SHP77 (cell line): ENCODE measurements at places on chromosomes 2 and 18.
A peak's percentile ranks its signal among the peaks of the same experiment; 100 is the strongest.

- no peak for DNase-seq
Measured at GRCh38 chr18:50751947-50752346, 67.9 kb downstream of the MRO start.

GRCh38 chr2:39356922-39357639 lies 80.0 kb downstream of the MAP4K3 start:
- DNase-seq: no peak

DNA sequence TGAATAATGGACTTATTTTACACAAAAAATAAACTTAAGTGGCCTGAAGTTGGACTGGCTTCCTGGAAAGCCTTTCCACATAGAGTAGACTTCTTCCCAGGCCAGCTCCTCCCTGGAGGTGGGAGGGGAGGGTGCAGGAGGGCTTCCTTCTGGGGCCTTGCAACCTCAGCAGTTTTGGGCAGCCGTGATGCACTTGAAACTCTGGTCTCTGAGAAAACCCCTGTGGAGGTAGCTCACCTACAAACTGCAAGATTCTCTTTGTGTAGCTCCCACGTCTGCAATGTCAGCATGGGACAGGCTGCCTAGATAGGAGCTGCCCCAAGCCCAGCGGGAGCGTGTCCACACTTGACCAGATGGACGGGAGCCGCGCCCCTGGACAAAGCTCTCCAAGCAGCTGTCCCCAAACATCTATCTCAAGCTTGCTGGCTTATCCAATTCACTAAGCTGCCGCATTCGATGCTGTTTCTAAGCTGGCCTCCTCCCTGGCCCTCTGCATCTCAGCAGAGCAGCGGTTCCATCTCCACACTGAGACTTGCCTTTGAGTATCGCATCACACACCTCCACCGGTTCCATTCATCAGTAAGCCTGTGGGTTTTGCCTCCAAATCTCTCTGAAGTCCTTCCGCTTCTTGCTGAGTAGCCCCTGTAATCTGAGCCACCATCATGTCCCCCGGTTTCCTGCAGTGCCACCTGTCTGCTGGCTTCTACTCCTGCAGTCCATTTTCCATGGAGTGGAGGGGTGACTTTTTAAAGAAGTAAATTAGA lies 1.6 kb upstream of the LPIN1 start:
- peak; percentile 65 for DNase-seq

GRCh38 chr18:48569915-48570264 lies 31.1 kb downstream of the CTIF start:
- DNase-seq: no peak

DNA sequence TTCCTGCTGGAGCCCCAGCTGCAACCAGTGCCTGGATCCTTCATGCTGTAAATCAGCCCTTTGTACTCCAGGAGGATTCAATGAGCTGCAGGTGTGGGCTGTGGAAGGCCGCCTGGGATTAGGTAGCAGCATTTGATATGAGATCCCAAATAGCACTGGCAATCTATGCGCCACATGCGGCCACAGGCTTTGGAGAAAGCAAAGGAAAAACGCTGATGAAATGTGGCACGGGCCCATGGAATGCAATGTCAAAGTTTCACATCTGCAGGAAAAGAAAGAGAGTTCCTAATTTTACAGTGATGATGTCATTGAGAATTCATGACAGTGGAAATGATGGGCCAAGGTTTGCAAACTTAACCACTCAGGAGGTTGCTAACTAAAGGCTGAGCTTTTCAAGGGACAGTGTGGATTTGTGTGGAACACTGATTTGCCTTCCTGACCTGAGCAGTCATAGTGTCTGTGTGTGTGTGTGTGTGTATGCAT lies 216.4 kb upstream of the OSR1 start:
- DNase-seq: peak; percentile 41

- no peak for DNase-seq
Measured at GRCh38 chr2:128366713-128367511, 48.2 kb upstream of the HS6ST1 start.

GRCh38 chr2:24704692-24705091 lies 88.5 kb downstream of the PTRHD1 start:
- no peak for DNase-seq

GRCh38 chr2:19723021-19723420 lies 178.8 kb downstream of the TTC32 start:
- DNase-seq: no peak

GRCh38 chr2:231355508-231356465 lies 39.7 kb upstream of the B3GNT7 start:
- DNase-seq: no peak

DNA sequence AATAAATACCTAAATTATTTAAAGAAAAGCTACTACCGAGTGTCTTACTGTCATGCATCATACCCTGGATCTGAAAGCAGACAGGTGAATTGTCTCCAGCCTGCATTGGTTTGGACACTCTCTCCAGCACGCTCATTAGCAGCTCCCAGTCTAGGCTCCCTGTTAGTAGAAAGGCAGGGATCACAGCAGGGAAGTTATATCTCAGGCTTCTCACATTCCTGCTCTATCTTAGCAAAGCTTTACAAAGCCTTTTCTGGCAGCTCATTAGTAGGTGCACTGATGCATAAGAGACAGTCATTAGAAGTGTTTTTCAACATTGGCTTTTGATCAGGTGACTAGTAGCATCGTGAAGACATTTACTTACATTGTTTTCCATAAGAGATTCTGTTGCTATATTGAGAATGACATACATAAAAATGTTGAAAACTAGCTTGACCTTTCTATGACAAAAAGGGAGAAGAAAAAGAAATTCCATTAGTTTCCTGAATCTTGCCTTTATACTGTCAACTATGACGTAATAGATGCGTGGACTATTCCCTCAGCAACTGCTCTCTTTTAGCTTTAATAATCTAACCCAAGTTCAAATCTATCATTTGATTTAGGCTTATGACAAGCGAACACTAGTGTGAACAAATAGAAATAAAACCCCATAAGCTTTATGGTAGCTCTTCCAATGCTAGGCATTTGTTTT lies 408.7 kb upstream of the KCNH7 start:
- no peak for DNase-seq

- no peak for DNase-seq
Measured at GRCh38 chr2:207683879-207684627, 27.4 kb upstream of the CCNYL1 start.

DNA sequence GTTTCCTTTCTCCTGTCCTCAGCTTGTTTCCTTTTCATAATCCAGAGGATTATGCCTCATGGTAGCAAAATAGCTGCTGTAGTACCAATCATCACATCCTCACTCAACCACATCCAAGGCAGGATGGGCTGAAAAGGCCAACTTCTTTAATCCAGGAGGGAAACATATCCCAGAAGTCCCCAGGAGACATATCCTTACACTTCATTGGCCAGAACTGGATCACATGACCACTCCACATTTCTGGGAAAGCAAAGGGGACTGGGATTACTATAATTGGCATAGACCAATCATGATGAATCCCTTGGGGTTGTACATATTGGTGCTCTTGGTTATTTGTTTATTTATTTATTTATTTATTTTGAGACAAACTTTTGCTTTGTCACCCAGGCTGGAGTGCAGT lies 54.0 kb upstream of the LYPD6B start:
- DNase-seq: no peak

DNA sequence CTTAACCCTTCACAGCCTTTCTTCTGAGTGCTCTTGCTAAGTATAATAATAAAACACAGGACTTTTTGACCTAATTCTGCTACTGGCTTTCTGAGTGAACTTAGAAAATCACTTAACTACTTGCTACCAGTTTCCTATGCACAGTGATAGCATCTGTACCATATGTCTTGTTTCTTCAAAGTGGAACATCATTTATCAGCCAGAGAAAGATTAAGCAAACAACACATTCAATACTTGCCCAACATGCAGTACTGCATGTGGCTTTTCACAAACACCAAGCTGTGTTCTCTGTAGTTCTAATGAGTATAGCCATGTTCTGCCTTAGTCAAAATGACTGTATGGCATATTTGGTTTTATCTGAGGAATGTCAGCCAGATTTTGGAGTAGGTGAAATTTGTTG lies 1286.6 kb upstream of the ZEB2 start:
- no peak for DNase-seq

DNA sequence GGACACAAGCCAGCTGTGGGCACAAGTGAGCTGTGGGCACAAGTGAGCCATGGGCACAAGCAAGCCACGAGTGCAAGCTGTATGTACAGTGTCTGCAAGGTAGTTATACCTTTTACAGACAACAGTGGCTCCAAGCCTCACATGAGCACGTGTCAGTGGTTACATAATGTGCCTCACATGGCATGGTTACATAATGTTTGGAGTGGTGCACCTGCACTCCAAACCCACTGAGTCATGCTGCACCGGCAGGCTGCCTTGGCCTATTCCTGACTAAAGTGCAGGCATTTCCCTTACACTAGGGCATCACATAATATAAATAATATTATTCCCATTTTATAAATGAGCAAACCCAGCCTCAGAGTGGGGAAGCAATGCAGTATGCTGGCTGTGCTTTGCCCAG lies 62.6 kb downstream of the MARCO start:
- DNase-seq: no peak
